ENCODE measurements at places on chromosomes 11 and 22.

DNA sequence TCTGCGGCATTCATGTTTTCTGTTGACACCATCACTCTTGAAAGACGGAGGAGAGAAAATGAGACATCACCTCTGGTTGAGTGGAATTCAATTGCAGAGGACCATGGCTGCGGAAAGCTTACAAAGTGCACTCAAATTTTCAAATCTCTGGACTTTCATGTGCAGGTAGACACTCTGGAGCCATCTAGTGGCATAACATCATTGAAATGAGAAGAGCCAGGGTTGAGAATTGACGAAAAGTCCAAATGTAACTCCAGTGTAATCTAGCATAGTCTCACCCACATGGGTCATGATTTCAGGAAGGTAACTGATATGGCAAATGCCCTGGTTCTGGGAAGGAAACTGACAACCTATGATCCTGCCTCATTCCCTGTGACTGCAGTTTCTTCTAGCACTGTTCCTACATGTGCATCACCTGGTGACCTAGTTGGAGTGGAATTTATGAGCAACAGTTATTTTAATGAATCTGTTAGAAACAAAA is 687.8 kb downstream of the KCNA4 start:
- peak; percentile 44 for DNase-seq

GRCh38 chr22:49228431-49229037 is 599.1 kb downstream of the BRD1 start:
- no peak for DNase-seq

DNA sequence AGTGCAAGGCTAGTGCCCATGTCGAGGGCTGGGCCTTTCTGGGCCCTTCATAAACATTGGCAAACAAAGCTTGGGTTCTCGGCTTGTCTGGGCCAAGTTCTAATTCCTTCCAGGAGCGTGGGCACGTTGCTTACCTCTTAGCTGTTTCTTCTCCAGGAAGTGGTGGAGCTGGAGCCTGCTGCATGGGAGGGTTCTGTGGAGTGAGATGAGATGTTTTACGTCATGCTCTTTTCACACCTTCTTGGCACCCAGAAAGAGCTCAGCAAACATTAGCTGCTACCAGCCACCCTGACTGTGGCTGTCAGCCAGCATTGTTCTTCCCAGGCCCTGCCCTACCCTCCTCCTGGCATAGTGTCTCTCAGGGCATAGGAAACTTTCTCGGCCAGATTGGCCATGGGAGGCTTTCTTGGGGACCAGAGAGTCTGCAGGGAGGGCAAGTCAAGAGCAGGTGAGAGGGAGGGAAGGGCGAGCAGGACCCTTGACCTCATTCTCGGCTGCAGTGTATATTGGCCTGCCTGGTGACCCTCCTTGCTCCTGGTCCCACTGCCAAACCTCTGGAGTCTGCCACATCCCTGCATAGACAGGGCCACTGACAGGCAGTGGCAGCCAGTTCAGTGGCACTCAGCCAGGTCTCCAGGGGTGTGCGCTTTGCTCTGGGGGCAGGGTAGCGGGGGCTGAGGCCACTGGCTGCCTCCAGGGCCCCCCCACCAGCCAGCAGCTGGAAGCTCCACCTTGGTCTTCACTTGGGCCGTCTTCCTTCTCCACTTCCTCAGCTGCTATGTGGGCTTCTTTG is 98.8 kb downstream of the BCR start:
- DNase-seq: no peak

DNA sequence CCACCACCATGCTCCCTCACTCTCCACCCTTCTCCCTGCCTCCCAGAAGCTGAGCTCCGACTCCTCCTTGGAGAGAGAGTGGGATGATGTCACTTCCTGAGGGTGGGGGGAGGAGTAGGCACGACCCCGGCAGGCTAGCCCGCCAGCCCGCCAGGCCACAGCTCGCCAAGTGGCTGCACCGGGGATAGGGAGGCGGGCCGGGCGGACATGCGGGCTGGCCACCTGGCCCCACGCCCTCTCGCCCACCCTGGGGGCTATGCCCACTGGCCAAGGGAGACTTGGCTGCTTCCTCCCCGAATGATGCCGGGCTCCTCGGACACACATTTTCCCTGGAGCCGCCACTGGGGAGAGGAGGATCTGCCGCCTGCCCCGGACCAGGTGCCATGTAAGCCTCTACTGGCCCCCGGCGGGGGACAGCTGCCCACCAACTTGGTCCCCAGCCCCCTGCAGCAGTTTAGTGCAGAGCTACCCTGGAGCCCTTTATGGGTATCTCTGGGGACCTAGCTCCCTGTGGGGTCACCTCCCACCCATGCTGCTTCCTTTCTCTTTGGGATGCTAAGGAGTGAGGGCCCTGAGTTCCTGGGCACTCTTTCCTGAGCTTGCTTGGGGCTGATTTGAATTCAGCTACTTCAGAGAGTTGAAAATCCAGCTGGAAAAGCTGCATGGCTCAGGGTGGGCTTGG is 33.7 kb upstream of the MYRF start:
- DNase-seq: peak; percentile 27

- no peak for DNase-seq
These were observed 25.2 kb downstream of the GDPD4 start for GRCh38 chr11:77276271-77276670.

GRCh38 chr22:40720538-40721256 is 41.4 kb downstream of the MCHR1 start:
- no peak for DNase-seq

DNA sequence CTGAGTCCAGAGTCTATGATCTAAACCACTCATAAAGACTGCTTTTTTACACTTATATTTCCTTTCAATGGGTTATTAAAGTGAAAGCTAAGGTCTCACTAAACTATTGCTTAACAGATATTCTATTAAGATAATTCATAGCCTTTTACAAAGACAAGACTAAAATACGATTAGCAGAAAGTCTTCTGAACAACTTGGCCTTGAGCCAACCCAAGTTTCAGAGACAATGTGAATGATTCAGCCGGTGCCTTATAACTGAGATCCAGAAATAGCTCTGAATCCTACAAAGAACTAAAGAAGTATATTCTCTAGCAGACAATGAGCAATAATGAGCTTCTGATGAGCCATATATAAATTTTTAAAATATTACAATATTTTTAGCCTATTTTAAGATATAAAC is 41.5 kb upstream of the CARD18 start:
- no peak for DNase-seq

DNA sequence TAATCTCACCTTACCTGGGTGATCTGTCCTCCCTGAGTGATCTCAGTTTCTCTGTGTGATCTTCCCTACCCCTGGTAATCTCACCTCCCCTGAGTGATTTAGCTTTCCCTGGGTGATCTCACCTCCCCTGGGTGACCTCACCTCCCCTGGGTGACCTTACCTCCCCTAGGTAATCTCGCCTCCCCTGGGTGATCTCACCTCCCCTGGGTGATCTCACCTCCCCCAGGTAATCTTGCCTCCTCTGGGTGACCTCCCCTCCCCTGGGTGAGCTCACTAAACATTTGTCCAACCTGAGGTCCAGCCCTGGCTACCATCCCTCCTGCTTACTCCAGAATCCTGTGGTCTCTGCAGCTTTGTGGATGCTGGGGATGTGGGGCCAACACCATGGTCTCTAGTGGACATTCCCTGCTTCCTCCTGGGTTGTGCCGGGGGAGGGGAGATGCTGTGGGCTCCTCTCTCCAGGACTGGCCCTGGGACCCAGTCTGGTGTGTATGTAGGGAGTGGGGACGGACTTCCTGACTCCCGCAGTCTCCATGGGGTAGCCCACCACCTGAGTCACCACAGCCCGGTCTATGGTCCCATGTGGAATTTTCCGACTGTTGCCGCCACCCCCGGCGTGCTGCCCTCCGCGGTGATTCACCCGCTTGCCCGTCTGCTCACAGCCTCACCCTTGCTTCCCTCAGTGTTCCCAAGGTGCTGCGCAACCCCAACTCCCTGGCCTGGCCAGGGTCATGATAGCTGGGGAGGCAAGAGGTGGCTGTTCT is 9.9 kb downstream of the LSP1 start:
- no peak for DNase-seq

GRCh38 chr11:16881074-16881709 is 133.0 kb downstream of the PLEKHA7 start:
- no peak for DNase-seq

GRCh38 chr11:129770993-129771392 is 44.7 kb upstream of the TMEM45B start:
- DNase-seq: no peak

GRCh38 chr11:20623252-20623651 is 23.8 kb downstream of the SLC6A5 start:
- DNase-seq: no peak

GRCh38 chr11:76278526-76278925 is 72.2 kb upstream of the WNT11 start:
- no peak for DNase-seq

- no peak for DNase-seq
These were observed 485.1 kb downstream of the OPCML start for GRCh38 chr11:133047036-133047770.

DNA sequence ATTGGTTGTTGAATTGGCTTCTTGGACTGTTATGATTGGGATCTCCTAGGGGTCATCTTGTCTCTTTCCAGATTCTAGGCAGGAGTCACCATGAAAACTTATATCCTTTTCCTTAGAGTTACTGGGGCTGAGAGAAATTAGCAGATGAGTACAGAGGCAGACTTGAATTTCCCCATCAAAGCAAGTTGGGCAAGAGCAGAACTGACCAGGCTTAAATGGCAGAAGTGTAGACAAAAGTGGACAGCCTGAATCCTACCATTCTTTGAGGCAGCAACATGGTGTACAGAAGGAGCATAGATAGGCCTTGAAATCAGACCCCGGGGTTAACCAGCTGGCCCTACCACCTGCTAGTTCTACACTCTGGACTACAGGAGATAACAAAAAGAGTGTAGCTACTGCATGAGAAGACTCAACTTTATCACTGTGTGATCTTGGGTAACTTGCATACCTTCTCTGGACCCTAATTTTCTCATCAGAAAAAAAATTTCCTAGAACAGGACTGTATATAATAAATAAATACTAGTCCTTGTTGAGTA is 427.4 kb upstream of the CADM1 start:
- DNase-seq: no peak

- no peak for DNase-seq
These were observed 50.0 kb upstream of the CARD18 start for GRCh38 chr11:105189581-105189980.

DNA sequence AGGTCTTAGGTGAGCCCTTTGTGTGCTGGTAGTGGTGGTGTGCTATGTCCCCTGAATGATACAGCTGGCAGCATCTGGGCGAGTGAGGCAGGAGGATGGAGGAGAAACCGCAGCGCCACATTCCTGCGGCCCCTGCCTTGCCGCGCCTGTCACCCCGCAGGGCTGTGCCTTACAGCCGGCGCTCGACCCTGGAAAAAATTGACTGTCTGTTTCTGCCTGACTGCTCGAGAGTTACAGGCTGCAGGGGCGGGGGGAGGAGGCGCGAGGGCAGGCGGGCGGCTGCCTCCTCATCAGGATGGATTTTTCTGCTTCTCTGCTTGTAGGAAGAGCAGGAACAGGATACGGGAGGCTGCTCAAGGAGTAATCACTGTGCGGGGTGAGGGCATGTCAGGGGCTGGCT is 443.4 kb downstream of the MIAT start:
- no peak for DNase-seq

GRCh38 chr11:12827369-12827768 is 153.1 kb downstream of the TEAD1 start:
- DNase-seq: no peak

- no peak for DNase-seq
These were observed 49.9 kb upstream of the LDLRAD3 start for GRCh38 chr11:35893796-35894475.

DNA sequence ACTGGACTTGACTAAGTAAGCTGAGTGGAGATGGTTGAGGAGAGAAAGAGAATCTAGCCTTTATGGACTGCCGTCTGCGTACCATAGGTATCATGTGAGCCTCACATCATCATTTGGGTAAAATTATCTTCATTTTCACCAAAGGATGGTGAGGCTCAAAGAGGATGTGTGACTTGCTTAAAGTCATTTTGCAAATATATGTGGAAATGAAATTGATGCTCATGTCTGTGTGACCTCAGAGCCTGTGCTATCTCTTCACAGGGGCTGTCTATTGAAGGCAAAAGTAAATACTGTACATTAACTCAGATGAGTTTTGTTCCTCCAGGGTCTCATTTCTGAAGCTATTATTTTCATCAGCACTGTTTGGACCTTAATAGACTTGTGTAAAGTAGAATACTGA is 83.3 kb upstream of the ALKBH3 start:
- no peak for DNase-seq

GRCh38 chr22:27554106-27554811 is 247.3 kb downstream of the MN1 start:
- DNase-seq: peak; percentile 7

DNA sequence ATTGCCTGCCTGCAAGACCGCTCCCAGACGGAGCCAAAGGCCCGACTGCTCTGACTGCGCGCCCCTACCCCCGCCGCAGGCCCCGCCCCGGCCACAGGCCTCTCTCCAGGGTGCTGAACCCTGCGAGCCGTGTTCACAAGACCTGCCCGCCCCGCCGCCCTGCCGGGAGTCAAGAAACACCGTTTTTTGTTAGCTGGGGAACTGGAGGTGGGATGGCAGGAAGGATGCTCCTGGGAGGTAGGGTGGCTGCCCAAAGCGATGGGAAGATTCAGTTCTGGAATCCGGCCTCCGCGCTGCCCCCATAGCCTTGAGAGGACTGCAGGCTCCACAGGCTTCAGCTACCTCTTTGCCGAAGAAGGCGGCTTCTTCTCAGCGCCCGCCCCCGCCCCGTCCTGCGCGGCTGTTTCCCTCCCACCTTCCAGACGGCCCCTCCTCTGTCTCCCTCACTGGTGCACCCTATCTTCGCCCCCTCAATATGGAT is 2.7 kb upstream of the PDE2A start:
- no peak for DNase-seq

GRCh38 chr22:30302810-30303138 is 13.5 kb upstream of the CASTOR1 start:
- DNase-seq: no peak

DNA sequence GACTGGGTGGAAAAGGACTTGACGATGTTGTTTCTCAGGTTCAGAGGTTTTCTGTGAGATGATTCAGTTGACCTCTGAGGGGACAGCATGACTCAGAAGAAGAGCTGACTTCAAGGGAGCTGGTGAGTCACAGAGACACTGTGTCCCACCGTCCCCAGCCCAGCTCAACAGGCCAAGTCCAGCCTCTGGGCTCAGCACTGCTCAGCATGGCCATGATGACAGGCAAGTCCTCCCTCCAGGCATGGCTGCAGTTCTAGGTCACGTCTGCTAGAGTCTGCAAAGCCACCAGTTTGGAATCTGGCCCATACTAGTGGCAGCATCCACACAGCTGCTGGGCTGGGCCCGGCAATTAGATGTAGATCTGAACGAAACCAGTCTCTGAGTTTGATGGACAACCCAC is 12.9 kb downstream of the TRIM29 start:
- DNase-seq: no peak

DNA sequence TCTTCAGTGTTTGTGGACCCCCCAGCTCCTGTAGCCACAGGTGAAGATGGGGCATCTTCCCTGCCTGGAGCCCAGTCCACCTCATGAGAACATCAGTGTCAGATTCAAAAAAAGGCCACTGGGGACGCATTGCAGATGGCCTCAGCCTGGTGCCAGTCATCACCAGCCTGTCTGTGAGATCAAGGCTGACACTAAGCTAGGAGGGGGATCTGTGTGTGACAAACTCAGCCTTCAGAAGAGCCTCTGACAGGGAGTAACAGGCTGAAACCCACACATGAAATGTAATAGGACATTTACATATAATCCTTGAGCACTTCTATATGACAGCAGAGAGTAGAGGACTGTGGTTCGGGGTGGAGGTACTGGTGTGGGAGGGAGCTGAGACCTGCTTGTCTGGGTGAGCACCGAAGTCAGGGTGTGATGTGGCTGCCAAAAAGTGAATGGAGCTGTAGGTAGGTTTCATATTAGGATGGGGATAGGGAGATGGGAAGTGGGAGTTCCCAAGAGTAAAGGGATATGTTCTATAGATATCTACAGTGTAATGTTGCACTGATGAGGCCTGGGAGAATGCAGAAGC is 20.5 kb upstream of the CCDC134 start:
- no peak for DNase-seq
